CD14-positive monocyte (primary cell): ENCODE measurements at places on chromosomes 1 and 21. TPM values are rescaled to one million over a fixed set of nuclear protein-coding genes. Genes with fewer than 3 reads are reported as not detected.

Gene OR2T3
- polyA plus RNA-seq = 0.08 TPM in 1 of 2 replicates, not detected in the other

Gene CALML6
- polyA plus RNA-seq = not detected

Gene NMNAT2
- polyA plus RNA-seq = 0.22 TPM

Gene RHCE
- polyA plus RNA-seq = not detected in 2 replicates
